Activated T-cell treated with anti-CD3 and anti-CD28 coated beads, Interleukin-2, amount 50 U/mL, for 4 hours (primary cell): ENCODE measurements at places on chromosomes 3 and 15.

DNA sequence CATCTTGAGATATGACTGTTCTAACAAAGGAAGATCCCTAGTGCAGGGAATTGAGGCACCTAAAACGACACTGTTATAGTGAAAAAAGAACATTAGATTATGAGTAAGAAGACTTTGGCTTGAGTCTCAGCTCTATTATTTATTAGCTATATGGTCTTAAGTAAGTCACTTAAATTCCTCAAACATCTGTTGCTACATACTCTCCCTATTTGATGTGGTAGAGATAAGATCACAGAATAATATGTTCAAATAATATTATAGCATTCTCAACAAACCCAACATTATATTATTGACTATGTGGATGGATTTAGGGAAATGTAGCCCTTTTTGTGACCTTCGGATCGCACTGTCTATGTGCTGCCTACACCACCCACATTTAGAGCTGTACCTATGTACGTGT is 136.9 kb downstream of the P2RY1 start:
- no peak for DNase-seq

GRCh38 chr3:130971208-130971607 is 55.4 kb downstream of the ASTE1 start:
- no peak for DNase-seq

DNA sequence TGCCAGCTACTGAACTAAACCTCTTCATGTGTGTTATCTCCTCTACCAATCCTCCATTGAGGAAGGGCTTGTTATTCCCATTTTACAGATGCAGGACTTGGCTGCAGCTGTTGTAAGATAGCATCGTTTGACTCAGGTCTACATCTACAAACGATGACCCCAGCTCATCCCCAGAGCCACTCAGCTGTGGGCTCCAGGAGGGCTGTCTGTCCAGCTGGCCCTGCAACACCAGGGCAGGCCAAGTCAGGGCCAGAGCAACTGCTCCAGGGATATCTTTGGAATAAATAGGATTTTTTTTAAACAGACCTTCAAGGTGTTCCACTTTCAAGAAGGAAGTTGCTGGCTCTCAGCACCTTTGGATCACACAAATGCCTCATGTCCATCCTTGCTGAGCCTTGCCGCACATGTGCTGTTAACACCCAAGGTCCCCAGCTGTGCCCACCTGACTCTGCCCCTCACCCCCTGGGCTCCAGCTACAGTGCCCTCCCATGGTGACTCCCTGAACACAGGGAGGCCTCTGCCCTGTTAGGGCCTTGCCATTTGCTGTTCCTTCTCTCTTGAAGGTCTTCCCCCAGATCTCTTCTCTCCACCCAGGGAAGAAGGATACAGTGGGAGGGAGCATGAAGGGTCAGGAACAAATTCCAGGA is 31.0 kb downstream of the ALDH1L1 start:
- DNase-seq: no peak

DNA sequence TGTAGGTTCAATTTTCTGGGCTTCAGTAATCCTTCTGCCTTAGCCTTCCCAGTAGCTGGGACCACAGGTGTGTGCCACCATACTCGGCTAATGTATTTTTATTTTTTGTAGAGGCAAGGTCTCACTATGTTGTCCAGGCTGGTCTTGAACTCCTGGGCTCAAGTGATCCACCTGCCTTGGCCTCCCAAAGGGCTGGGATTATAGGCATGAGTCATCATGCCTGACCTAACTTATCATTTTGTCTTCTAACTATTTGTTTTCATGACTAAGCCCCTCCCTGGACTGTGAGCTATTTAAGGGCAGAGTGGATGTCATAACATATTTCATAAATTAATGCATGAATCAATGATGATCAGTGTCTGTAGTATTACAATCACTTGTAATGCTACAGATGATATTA is 56.1 kb upstream of the PIAS1 start:
- no peak for DNase-seq

DNA sequence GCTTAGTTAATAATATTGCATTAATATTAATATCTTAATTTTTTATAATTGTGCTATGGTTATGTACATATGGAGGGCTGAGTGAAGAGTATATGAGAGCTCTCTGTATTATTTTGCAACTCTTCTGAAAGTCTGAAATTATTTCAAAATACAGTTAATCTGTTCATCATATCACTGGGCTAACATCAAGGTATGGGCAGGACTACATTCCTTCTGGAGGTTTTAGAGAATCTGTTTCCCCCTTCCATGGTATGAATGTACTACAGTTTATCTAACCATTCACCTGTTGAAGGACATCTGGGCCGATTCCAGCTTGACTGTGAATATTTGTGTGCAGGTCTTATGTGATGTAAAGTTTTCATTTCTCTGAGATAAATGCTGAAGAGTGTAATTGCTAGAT is 5.1 kb downstream of the IL20RB start:
- no peak for DNase-seq

GRCh38 chr3:150760431-150761200 is 2.4 kb downstream of the SIAH2 start:
- peak; percentile 30 for DNase-seq

- DNase-seq: peak; percentile 17
Measured at GRCh38 chr3:71486831-71487230, 96.7 kb downstream of the FOXP1 start.

DNA sequence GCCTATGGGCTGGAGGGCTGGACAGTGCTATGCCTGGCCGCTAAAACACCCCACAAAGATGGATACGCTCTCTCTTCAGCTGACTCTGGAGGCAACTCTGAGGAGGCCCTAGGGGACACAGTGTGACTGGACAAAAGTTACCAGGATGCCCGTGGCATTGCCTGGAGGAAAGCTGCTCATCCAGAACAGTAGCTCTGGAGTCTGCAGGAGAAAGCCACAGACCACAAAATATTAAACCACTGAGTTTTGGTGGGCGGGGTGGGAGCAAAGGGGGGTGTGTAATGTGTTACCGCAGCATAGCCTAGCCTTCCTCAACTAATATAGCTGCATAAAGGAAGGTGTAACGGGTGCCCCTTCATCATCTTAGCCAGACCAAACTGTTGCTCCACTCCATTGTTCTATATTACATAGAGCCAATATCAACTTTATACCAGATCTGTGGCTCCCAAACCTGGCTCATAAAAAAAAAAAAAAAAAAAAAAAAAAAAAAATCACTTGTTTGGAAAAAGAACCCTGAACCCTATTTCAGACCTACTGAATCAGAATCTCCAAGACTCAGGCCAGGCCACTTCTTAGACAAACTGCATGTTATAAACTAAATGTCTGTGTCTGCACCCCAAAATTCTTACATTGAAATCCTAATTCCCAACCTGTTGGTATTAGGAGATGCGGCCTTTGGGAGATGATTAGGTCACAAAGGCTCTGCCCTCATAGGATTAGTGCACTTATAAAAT is 132.6 kb downstream of the TNIK start:
- no peak for DNase-seq

DNA sequence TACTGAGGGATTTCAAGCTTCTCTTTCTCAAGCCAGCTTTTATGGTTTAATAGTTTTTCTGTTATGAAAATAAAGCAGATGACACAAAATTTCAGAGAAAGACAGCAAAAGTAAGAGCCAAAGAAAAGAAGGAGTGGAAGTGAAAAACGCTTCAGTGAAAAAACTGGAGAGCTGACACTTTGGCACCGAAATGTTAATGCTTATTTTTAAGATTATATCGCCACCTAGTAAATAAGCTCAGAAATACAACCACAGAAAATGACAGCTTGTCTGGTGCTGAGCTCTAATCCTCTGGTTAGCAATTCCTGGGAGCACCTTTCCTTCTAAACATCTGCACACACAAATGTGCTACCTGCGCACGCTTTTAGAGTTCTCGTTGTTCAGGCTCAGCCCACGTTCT is 101.6 kb downstream of the ZPLD1 start:
- no peak for DNase-seq

GRCh38 chr3:147191795-147192385 is 214.5 kb downstream of the ZIC4 start:
- DNase-seq: no peak

- DNase-seq: no peak
Measured at GRCh38 chr3:79846148-79846933, 78.5 kb upstream of the ROBO1 start.

DNA sequence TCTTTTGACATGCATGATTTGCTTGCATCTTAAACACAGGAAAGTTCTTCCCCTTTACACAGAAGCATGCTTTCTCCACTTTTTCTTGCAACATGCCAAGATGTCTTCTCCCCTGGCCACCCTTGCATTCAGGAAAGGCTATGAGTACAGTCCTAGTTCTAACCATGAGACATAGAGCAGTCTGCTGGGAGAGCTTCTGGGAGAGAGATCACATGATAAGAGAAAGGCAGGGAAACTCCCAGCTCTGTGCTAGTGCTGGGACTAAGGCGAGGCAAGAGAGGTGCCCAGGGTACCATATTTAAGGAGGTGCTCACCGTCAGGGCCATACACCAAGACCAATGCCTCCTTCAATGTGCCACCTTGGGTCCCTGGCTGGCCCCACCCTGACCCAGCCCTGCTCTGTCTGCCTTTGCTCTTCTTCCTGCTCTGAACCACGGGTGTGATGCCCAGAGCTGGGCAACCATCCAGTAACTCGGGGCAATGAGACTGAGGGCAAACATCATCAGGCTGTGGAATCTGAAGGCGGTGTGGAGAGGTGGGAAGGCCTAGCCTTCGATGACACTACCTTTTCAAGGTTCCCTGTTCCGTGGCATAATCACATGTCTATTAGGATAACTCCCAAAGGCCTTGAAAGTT is 77.4 kb upstream of the PRR20G start:
- no peak for DNase-seq

GRCh38 chr3:156483961-156484787 is 70.7 kb downstream of the SSR3 start:
- peak; percentile 21 for DNase-seq

DNA sequence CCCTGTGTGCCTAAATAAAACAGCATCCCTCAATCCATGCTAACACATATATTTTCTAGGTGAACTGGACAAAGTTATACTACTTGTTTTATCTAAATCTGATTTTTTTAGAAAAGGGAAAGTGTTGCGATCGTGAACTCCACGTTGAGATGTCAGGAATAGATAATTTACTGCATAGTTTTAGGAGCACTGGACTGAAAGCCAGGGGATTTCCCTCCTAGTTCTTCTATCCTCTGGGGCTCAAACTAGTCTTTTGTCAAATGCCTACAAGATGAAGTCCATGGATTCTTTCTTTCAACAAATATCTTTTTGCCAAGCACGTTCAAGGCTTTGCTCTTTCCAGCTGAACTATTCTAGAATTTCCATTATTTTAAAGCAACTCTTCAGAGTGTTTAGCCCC is 617 bp upstream of the HPS3 start:
- DNase-seq: no peak

DNA sequence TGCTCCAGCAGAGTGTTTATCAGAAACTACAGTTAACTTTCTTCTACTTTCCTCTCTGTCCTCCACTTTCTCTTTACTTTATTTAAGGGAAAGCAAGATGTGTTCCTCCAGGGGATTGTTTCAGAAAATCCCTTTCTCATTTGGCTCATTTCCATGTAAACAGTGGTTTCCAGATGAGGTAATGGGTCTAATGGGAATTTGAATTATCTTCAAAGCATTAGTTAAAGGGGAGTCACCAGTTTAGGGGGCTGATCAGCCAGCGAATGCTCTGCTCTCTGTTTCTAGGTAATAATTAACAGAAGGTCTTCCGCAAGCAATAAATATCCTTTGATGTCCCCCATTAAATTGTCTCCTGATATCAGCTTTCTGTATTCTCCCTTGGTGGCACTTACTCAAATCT is 30.4 kb upstream of the ZNF639 start:
- DNase-seq: no peak

DNA sequence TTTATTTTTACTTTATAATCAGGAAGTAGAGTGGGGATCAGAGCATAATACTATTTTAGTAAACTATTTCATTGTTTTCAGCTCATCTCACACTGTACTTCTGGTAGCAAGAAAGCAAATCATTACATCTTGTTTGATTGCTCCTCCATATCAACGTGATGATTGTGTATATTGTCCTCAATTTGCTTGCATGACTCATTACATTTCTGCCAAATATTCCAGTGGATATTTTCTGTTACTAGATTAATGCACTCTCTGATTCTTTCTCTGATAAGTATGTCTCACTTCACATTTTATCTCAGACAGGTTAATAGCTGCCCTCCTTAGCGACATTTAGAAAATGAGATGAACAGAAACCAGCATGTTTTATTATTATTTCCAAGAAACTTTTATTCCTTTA is 1145.3 kb downstream of the OTOL1 start:
- no peak for DNase-seq
